ENCODE measurements at places on chromosomes 3 and 15.

- peak; percentile 32 for ATAC-seq
These were observed 29.2 kb downstream of the PDHB start for GRCh38 chr3:58404396-58404795.

GRCh38 chr3:58462829-58463180 is 29.1 kb upstream of the KCTD6 start:
- ATAC-seq, result no peak

DNA sequence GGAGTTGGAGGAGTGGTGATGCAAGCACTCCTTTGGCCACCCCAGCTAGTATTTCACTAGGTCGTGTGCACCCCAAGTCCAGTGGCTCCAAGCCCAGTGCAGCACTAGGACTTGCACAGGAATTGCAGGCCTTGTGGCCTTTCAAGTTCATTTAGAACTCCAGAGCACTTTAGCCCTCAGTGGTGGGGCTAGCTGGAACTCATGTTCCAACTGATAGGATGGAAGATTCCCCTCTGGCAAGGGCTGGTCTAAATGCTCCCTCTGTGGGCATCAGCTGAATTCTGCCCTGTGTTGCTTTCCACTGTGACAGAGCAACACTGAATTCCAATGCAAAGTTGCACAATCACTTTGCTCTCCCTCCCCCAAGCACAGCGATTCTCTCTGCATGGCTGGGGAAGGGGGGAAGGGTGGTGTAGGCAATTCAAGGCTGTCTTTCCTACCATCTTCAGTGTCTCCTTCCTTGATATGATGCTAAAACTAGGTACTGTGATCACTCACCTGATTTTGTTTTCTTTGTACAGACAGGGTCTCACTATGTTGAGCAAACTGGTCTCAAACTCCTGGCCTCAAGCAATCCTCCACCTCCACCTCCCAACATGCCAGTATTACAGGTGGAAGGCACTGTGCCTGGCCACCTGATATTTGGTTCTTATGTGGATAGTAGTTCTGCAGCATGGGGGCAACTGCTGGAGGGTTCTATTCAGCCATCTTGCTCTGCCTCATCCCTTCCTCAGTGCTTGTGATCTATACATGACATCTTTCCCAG is 10.3 kb downstream of the USF3 start:
- no peak for ATAC-seq

- no peak for ATAC-seq
These were observed 123.2 kb downstream of the PDCD6IP start for GRCh38 chr3:33921608-33922007.

GRCh38 chr15:78291698-78292097 is 7.7 kb downstream of the SKIC8 start:
- no peak for ATAC-seq

GRCh38 chr15:74383695-74384565 is 16.5 kb upstream of the CYP11A1 start:
- ATAC-seq, result peak; percentile 60

GRCh38 chr15:38701149-38701548 is 136.5 kb upstream of the RASGRP1 start:
- ATAC-seq, result no peak

- no peak for ATAC-seq
These were observed 133.5 kb downstream of the WNT7A start for GRCh38 chr3:13746385-13746784.

DNA sequence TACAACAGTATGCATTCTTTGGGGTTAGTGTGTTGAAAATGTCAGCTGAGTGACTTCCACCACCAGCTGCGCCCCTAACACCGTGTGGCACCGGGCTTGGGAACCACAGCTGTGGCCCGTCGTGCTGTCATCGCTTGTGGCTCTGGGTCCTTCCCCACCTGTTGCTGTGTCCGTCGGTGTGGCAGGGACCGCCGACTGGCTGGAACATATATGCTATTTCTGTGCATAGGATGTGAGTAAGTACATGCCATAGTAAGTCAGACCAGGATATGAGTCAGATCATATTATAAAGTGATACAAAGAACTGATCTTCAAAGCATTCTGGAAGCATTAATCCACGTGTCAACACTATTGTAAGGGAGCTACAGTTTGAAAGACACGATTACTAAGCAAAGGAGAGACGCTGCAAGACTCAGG is 31.9 kb downstream of the EHD4 start:
- ATAC-seq, result peak; percentile 84

- no peak for ATAC-seq
These were observed 2.3 kb downstream of the PHLDB2 start for GRCh38 chr3:111861391-111861790.

DNA sequence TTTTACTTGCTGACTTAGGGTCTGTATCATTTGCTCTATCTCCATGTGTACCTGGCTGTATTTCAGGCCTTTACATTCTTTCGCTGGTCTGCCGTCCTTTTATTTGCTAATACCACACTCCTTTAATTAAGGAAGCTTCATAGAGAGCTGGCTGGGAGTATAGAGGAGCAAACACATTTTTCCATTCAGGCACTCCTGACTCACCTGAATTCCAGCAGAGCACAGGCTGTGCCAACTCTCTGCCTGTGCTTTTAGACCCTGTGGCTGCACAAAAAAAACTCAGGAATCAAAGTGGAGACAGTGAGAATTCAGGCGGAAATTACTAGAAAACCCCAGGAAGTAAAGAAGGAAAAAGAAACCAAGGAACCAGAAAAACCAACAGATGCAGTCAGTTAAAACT is 29.0 kb upstream of the ATP10A start:
- ATAC-seq, result no peak

- no peak for ATAC-seq
These were observed 64.5 kb downstream of the GRIP2 start for GRCh38 chr3:14475621-14476020.

DNA sequence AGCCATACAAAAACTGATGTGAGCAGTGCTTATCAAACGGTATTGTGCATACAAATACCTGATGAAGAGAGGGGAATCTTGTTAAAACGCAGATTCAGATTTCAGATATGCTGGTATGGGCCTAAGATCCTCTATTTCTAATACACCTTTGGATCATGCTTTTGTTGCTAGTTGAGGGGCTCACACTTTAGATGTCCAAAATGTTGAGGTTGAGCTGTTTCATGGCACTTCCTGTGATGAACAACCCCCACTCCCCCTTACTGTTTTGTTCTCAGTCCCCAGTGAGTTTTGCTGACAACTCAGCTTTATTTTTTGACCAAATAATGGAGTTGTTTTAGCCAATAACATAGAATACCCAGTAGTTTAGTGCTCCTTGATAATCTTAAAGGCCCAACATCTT is 53.2 kb downstream of the ROBO2 start:
- ATAC-seq, result no peak

- ATAC-seq, result no peak
These were observed 29.4 kb upstream of the HEG1 start for GRCh38 chr3:125085166-125085565.

GRCh38 chr3:49476563-49476962 is 6.5 kb downstream of the DAG1 start:
- ATAC-seq, result peak; percentile 80

- ATAC-seq, result no peak
These were observed 12.8 kb downstream of the ITPR1 start for GRCh38 chr3:4505688-4506558.

DNA sequence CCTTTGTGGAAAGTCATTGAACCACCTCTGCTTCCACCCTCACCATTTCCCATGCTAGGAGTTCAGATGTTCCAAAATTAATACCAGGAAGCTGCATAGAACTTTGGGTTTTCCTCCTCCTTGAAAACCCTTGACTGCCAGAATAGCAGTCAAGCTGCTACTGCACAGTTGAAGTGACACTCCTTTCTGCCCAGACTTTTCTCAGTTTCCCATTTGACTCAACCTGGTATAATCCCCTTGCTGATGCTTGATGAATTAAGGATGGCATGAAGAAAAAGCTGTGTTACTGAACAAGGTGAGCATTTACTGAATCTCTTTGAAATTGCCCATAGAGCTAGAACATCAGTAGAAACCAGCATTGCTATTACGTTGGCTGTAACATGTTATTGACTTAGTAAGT is 286.0 kb downstream of the EDEM1 start:
- ATAC-seq, result no peak

DNA sequence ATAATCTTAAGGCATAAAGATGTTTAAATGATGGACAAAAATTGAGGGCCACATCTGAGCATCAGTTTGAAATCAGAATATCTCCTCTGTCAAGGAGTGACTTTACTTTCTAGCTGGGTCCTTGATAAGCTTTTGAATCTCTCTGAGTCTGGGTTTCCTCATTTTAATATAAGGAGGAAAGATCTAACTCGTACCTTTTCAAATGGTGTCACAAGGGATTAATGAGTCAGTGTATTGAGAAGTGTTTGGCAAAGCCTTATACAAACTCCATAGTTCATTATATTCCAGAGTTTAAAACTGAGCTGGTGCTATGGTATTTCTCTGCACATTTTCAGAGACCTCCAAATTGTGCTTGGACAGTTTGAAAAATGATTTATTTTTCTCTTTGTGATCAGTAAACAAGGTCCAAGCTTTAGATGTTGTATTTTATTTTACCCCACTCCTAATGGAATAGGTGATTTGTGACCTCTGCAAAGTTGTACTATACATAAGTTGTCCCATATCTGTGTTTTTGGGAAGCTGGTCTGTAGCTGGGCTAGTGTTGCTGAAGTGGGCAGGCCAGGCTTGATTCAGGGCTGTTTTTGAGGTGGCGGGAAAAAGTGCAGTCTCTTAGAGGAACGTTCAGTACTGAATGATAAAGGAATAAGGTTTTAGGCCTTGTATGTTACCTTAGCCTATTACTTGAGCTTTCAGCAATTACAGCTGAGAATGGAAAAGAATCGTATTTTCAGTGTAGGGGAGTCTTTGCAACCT is 5.6 kb downstream of the FNDC3B start:
- ATAC-seq, result no peak

- no peak for ATAC-seq
These were observed 58.1 kb downstream of the DGKG start for GRCh38 chr3:186303965-186304364.

DNA sequence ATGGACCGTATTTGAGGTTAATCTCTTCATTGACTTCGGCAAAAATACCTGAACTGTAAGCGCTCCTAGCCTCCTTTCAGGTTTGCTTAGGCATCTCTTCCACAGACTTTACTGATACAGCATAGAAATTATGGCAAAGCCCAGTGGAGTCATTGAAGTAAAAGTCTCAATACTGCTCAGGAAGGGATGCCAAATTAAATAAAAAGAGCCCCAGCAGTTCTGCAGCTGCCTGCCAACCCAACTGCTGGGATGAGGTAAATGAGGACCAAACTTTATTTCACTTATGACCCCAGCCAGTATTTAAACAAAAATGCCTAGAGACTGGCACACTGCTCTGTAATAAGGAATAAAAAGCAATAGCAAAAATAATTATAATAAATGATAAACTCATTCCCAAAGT is 65.4 kb downstream of the IQCH start:
- no peak for ATAC-seq

- ATAC-seq, result no peak
These were observed 69.0 kb downstream of the SQOR start for GRCh38 chr15:45703670-45704328.

- ATAC-seq, result no peak
These were observed 261.5 kb upstream of the LRTM1 start for GRCh38 chr3:55189359-55189801.

DNA sequence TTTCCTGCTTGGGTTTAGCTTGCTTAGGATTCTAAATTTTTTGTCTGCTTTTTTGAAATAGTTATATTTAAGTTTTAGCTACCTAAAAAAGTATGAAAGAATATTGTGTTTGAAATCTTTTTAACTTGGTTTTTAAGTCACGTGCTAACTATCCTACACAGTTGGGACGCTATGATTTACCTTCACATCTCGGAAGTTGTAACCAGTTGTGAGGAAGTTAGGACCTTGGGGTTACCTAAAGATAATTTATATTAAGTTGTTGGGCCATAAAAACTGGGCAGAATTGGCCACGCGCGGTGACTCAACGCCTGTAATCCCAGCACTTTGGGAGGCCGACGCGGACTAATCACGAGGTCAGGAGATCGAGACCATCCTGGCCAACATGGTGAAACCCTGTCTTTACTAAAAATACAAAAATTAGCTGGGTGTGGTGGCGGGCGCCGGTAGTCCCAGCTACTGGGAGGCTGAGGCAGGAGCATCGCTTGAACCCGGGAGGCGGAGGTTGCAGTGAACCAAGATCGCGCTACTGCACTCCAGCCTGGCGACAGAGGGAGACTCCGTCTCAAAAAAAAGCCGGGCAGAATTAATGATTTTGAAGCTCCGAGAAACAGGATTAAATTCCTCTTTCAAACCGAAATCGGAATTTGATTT is 1.0 kb downstream of the ZFAND6 start:
- ATAC-seq, result no peak

DNA sequence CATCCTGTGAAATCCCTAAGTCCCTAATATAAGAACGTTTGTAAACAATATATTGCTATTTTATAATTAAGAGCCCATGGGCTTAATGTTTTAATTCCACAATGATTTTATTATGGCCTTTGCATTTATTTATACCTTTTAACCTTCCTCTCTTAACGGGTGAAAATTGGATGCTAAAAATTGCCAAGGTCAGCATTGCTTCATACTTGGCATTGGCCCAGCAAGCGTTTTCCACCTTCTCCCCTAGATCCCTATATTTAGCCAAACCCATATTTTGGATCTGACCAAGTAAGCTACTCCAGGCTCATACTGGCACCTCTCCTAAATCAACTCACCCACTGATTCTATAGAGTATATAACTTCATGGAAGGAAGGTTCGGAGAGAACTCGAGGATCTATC is 188.0 kb upstream of the NR2F2 start:
- no peak for ATAC-seq

- ATAC-seq, result no peak
These were observed 173.1 kb upstream of the CMC1 start for GRCh38 chr3:28068342-28068741.

DNA sequence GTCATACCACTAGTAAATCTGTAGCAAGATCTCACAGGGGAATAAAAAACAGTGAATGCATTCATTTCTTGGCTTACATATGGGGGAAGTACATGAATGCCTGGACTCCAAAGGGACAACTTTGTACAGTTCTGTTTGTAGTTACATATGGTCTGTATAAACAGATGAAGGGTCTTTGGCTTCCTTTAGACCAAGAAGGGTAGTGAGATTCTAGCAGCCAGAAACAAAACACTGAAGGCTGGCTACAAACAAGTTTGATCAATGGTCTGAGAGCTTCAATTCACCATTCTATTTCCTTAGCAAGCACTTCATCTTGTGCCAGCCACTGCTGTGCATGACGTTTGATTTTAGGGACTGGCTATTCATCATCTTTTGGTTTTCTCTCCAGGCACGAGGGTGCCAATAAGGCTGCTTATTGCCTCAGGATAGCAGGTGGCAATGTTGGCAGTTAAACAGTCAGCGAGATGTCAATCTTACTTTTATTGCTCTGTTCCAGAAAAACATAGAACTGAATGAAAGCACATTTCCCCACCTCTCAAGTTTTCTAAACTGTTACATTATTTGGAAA is 313.7 kb upstream of the COL8A1 start:
- no peak for ATAC-seq

GRCh38 chr15:51298620-51299019 is 39.8 kb downstream of the CYP19A1 start:
- ATAC-seq, result no peak

GRCh38 chr3:53803816-53804695 is 42.2 kb downstream of the CHDH start:
- ATAC-seq, result no peak

- peak; percentile 58 for ATAC-seq
These were observed 64.2 kb upstream of the CMSS1 start for GRCh38 chr3:99753268-99753975.

GRCh38 chr3:119146578-119147375 is 812 bp downstream of the TEX55 start:
- ATAC-seq, result no peak

- ATAC-seq, result no peak
These were observed 15.7 kb downstream of the SCAANT1 start for GRCh38 chr3:63896332-63897030.

- ATAC-seq, result no peak
These were observed 63.5 kb upstream of the CLDN18 start for GRCh38 chr3:137946356-137946973.

- peak; percentile 4 for ATAC-seq
These were observed 778 bp downstream of the CRBN start for GRCh38 chr3:3178498-3179328.
